Brain pericyte (primary cell): ENCODE measurements at places on chromosomes 12 and 14.

DNA sequence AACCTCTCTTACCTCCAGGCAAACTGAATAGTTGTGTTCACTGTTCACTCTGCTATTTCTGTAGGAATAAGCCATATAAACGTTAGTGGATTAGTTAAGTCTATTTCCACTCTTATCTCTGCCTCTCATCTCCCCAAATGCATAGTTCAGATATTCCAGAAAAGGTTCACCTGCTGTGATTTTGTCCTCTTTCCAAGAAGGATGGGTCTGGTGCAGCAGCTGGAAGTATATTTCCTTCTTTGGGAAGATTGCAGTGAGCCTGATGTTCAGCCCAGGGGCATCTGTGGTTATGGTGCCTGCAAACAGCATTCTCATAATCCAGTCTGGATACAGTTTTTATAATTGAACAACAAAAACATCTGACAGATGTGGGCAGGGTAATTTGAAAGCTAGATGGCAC, 97.7 kb downstream of the TPH2 start:
- DNase-seq: no peak

DNA sequence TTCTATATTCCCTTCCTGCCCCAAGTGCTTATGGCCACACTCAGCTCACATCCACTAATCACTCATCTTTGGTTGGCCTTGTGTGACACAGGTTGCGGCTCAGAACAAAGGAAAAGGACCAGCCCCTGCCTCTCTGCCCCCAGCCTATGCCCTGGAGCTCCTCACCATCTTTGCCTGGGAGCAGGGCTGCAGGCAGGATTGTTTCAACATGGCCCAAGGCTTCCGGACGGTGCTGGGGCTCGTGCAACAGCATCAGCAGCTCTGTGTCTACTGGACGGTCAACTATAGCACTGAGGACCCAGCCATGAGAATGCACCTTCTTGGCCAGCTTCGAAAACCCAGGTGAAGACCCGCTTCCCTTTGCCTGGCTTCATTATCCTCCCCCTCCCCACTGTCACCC, 15.8 kb upstream of the OAS2 start:
- DNase-seq: no peak

DNA sequence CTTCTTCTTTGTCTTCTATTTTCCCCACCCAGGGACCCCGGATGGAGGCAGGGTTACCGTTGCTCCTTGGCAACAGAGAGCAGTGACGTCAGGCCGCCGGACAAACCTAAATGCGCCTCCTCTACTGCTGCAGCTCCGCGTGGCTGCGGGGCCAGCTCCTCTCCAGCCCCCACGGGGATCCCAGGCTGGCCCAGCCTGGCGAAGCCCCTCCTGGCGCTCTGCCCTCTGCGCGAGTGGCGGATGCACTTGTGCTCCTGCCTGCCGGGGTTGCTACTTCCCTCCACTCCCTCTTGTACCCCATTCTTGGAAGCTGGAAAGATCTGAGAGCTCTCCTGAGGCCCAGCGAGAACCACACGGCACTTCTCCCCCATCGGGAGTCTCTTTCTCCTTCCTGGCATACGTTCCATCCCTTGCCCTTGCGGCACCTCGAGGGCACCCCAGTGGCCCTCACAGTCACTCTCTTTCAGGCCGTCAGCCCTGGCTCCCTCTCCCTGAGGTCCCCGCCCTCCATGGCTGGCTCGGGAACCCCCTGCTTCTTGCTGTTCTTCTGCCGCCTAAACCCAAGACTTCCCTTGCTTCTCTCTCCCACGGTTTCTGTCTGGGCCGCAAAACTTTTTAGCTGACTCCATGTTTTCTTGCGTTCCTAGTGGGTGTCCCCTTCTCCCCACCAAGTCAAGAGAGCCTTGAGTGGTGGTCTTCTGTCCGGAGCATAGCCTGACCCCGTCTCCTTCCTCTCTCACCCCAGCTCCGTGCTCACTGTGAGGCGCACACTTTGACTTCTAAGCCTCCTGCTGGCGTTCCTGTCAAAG, 121.7 kb downstream of the PAPOLA start:
- no peak for DNase-seq

- DNase-seq: no peak
Measured at GRCh38 chr12:69903548-69903947, 78.5 kb downstream of the MYRFL start.

DNA sequence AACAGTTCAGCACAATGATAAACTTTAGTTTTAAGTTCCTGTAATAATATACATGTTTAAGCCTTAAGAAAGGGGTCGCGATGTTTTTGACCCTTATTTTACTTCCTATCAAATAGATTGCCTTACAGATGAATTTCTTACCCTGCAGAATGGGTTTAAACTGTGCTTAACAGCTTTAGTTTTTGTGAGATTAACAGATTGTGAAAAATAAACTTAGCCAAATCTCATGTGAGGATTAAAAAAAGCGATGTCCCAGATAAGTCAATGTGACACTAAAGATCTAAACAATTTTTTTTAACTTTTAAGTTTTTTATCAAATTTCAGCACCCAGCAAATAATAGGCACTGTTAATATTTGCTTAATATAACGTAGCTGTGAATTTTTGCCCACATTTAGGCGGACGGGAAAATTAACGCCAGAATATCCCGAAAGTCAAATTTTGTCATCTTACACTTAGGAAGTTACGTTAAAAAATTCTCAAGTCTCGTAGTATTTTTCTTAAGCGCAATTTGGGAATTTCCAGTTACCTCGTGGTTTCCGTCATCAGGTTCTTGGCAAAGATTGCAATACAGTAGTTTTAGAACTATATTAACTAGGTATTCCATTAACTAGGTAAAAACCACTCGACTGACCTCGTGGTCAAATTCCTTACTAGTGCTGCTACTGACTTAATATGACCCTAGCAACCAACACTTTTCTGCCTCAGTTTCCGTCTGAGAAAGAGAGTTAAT, 1.2 kb downstream of the HNRNPC start:
- DNase-seq: no peak

- DNase-seq: no peak
Measured at GRCh38 chr12:2462087-2462486, 332.7 kb upstream of the FKBP4 start.

- no peak for DNase-seq
Measured at GRCh38 chr14:56471056-56471455, 108.5 kb upstream of the TMEM260 start.

- DNase-seq: no peak
Measured at GRCh38 chr14:94375552-94376107, 12.8 kb downstream of the SERPINA1 start.

DNA sequence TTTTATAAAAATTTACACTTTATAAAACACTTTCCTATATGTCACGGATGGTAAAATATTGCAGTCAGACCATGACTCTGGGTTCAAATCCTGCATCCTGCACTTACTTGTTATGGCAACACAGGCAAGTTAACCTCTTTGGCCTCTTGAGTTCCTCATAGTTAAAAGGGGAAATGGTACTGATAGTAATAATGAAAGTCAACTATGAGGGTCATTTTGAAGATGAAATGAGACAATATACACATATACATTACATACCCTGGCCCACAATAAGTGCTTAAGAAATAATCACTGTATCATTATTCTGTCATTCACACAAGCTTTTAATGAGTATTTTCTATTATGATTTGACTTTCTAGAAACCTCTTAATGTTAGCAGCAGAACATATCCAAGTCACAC, 64.4 kb downstream of the C12orf42 start:
- no peak for DNase-seq

GRCh38 chr12:1984759-1985158, 19.5 kb downstream of the DCP1B start:
- no peak for DNase-seq

- DNase-seq: no peak
Measured at GRCh38 chr12:87270919-87271318, 758.3 kb downstream of the C12orf50 start.

DNA sequence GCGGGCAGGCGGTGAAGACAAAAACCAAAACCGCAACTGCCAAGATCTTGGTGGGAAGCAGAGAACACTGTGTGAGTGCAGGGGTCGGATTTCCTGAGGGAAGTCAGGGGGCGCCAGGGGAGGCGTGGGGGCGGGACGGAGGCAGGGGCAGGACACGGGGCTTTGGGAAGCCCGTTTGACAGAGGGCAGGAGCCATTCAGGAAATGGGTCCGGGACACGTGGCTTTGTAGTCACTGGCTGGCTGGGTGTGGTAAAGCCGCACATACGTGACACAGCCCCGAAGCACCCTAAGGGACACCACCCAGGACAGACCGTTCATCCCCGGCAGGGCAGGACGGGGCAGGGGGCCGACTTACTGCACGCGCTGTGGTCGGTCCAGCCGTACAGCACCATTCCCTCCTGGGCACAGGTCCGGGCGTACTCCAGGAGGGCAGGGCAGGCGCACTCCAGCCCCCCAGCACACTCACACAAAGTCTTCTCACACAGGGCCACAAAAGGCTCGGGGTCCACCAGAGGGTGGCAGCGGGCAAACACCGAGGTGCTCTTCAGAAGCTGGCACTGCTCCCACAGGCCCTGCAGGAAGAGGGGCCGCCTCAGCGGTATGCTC, 49.4 kb downstream of the VWF start:
- DNase-seq: no peak

GRCh38 chr14:81655423-81656314, 122.0 kb upstream of the SEL1L start:
- no peak for DNase-seq

DNA sequence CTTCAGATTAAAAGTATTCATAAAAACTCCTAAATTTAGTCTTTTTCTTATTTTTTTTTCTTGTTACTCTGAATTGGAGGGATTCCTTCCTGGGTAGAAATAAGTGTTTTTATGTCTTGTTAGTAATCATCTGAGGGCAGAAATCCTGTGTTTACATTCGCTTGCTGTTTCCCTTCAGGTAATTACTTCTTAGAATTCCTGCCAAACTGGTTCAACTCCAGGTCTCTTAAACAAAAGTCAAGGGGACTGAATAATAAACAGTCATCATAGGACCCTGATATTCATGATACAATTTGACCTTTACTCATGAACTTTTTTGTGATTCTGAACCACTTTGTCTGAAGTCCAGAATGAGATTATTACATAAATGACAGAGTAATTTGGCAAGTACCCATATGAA, 843.9 kb downstream of the FLRT2 start:
- DNase-seq: no peak

- DNase-seq: no peak
Measured at GRCh38 chr14:46054526-46054925, 597.1 kb downstream of the RPL10L start.

DNA sequence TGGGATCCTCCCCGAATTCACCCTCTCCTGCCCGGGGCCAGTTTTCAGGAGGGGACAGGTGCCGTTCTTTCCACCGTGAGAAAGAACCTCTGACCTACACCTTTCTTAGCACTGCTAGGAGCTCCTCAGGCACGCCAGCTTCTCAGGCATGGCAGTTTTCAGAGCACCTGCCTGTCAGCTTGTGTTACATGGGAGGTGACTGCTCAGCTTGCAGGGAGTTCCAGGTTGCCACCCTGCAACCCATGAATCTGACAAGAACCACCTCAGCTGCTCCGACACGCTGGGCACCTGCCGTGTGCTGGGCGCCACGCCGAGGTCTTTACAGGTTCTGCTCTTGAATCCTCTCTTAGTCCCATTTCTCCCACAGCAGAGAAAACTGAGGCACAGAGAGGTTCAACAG, 12.9 kb downstream of the BRI3BP start:
- no peak for DNase-seq

GRCh38 chr12:4280351-4281163, 7.0 kb downstream of the CCND2 start:
- DNase-seq: no peak

DNA sequence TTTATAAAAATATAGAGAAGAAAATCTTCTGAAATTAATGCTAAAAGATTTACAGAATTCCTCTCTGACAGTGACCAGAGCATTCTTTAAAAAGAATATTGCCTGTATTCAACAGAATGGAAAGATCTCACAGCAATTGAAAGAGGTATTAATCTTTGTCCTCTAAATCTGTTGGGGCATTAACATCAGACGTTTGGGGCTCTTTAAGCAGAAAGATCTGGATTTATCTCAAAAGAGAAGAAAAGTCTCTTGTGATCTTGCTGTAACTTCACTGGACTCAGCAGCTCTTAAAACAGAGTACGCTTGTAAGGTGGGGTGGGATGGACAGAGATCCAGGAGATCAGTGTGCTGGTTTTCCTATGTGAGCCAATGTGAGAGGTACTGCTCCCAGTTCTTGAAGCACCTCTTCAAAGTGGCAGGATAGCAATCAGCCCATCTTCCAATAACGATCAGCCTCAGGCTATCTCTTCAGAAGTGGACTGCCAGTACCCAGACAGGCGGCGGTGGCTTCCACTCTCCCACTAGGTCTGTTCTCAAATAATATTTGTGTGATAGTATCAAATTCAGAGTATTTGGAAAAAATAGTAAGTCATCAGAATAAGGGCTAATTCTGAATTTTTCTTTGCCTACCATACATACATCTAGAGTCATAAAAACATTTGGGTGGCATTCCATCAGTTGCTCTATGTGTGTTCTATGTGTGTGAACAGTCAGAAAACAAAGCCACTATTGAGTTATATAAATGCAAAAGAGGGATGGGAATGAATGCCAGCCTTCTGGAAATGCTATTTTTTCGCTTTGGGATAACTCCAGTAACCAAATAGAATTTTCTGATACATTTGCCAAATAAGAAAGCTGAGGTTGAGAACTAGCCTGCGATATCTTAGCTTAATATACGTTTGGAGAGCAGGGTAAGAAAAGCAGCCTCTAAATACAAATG, 237.4 kb upstream of the RGS6 start:
- DNase-seq: no peak

DNA sequence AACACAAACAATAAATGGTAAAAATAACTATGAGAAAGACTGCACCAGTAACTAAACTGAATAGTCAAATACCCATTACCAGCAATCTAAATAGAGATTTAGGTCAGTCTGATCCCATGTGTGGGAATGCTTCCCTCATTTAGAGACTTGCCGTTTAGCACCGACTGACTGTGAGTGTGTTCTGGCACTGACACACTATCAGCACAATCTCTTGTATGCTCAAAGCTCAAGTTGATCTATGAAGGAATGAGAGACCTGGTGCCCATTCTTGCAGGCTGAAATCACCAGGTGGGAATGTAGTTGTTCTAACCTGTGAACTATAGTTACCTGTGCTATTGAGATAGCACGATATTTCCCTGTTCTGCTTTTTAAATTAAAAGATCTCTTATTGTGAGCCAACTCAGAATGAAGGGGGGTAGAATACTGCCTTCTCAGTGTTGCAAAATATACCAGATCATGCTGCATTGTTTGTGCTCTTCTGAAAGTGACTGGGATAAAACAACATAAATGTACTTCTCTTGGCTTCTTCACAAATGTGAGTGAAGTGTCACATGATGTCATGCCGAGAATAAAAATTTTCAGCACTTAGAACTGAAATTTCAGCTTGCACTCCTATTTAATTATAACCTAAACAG, 99.6 kb downstream of the LIN7A start:
- DNase-seq: no peak
